Endothelial cell (in vitro differentiated cells): ENCODE measurements at places on chromosomes 4 and X. TPM values are rescaled to one million over a fixed set of nuclear protein-coding genes. Genes with fewer than 3 reads are reported as not detected.

DNA sequence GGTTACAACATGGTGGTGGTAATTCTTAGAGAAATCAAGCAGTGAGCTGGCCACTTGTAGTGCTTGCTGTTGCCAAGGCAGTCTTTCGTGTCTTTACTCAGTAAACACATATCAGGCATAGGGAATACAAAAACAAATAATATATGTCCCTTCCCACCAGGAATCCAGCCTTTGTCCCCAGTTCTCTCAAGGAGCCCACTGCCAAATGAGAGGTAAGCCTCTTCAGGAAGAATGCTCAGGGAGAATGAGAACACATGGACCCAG is 421 bp upstream of the PLAC1 start:
- no peak for DNase-seq

- no peak for DNase-seq
These were observed 178.9 kb upstream of the GPC4 start for GRCh38 chrX:133594156-133594555.

- DNase-seq: no peak
These were observed 62.3 kb upstream of the PDE5A start for GRCh38 chr4:119690871-119691270.

- no peak for DNase-seq
These were observed 173.3 kb upstream of the S100G start for GRCh38 chrX:16476692-16477091.

Gene TIMM8A
- 12.5 TPM for total RNA-seq

GRCh38 chrX:82362550-82362949 is 1145.5 kb upstream of the POU3F4 start:
- DNase-seq: no peak

DNA sequence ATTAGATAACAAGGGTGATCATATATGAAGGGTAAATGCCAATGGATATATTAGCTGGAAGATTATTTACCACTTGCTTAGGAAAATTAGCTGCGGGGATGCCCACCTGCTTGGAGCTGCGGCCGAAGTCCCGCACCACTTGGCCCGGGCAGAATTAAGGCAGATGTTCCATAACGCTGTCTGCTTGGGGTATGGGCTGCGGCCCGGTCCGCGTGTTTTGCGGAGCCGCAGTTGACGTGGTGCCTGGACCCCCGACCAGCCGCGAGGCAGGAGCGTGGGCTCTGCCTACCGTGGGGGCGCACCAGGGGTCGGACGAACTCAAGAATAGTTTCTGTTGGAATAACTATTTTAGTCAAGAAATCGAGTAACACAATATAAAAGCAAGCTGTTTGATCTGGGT is 235.2 kb downstream of the CPXCR1 start:
- no peak for DNase-seq

- DNase-seq: no peak
These were observed 1.4 kb upstream of the ARHGAP6 start for GRCh38 chrX:11666952-11667685.

- DNase-seq: peak; percentile 21
These were observed 4.2 kb downstream of the PAK3 start for GRCh38 chrX:111100191-111100590.

- DNase-seq: no peak
These were observed 20.1 kb downstream of the EIF4E start for GRCh38 chr4:98908703-98909262.

Gene TRPC5OS
- total RNA-seq: not detected

DNA sequence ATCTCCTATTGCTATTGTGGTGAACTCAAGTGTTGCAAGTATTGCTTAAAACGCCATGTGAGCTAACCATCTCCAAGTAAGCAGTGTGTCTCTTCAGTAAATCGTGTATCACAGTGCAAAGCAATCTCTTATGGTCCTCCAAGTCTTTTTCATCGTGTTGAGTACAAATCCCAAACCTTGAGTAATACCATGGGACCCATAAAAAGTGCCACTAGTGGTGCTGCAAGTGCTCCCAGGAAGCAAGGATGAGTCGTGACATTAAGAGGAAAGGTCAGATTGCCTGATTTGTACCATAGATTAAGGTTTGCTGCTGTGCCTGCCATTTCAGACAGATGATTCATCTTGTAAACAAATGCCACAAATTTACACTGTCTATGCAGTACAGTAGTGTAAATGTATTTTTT is 66.9 kb upstream of the BMPR1B start:
- DNase-seq: no peak

Gene MRPS18C
- total RNA-seq: 36.4 TPM

DNA sequence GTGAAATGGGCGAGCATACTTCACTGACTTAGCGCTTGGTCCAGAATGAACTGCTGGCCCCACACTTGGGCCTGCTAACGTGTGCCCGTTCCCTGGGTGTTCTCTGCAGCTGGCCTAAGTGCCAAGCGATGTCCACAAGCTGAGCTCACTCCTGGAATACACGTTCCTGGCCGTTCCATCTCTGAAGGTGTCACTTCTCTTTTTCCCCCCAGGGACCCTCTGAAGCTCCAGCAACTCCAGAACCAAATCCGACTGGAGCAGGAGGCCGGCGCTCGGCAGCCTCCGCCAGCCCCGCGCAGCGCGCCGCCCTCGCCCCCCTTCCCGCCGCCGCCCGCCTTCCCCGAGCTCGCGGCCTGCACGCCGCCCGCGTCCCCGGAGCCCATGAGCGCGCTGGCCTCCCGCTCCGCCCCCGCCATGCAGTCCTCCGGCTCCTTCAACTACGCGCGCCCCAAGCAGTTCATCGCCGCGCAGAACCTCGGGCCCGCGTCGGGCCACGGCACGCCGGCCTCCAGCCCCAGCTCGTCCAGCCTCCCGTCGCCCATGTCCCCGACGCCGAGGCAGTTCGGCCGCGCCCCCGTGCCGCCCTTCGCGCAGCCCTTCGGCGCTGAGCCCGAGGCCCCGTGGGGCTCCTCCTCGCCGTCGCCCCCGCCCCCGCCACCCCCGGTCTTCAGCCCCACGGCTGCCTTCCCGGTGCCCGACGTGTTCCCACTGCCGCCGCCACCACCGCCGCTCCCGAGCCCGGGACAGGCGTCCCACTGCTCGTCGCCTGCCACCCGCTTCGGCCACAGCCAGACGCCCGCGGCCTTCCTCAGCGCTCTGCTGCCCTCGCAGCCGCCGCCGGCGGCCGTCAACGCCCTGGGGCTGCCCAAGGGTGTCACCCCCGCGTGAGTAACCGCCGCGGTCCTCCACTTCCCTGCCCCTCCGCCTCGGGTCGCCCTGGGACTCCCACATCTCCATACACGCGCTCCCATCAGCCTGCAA is 132.3 kb downstream of the CBR4 start:
- peak; percentile 51 for DNase-seq

DNA sequence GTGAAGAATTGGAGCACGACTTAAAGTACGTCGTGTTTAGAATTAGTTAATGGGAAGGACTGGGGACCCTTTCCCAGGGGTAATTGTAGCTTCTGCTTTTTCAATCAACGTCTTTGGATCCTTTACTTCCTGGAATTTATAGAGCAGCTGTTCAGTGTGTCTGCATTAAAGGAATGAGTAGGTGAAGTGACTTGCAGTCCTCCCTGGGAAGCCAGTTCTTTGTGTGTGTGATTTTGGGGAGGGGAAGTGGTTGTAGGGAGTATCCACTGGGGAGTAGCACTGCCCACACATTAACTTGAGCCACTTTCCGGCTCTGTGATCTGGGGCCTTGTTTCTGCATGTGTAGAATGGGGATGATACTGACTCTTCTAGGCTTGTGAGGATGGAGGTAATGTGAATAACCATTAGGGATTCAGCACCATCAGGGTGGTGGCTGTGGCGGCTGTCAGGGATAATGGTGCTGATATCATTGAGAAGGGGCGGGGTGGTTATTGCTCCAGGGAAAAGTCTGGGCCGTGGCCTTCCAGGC is 54.7 kb downstream of the TMEM131L start:
- DNase-seq: no peak

- no peak for DNase-seq
These were observed 115.1 kb downstream of the SH3KBP1 start for GRCh38 chrX:19772096-19772821.

DNA sequence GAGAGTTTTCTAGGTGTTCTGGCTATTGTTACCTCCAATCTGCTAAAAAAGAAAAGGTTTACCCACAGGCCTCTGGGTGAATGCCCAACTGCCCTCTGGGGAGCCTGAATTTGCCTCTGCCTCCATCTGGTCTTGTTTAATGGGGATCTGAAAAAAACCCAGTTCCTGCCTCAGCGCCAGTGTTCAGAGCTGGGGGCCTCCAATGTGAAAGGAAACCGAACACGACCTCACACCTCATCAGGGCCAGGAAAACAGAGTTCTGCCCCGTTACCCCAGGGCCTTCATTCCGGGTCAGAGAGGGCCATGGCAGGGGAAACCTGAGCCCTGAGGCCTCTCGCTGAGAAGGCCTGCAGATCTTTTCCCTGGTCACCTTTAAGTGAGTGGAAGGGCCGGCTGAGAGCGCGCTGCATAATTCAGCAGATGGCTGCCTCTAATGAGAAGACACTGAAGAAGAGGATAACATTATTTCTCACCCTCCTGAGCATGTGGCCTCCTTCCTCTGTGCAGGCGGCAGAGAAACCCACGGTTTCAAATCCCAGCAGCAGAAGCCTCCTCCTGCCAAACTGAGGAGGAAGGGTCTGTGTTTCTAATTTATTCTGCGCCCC is 6.8 kb downstream of the SEPTIN6 start:
- no peak for DNase-seq

GRCh38 chrX:123899701-123900100 is 39.8 kb downstream of the XIAP start:
- no peak for DNase-seq

Gene PABPC4L
- total RNA-seq: 2.4 TPM

- DNase-seq: no peak
These were observed 581.8 kb downstream of the NLGN4X start for GRCh38 chrX:5646818-5647217.

GRCh38 chr4:96035727-96036126 is 195.8 kb downstream of the PDHA2 start:
- DNase-seq: peak; percentile 11

GRCh38 chr4:2402941-2403340 is 15.5 kb downstream of the ZFYVE28 start:
- no peak for DNase-seq

- no peak for DNase-seq
These were observed 527.9 kb downstream of the SPRY1 start for GRCh38 chr4:123924536-123924935.

- no peak for DNase-seq
These were observed 633 bp upstream of the TRIML2 start for GRCh38 chr4:188110036-188110435.
